ENCODE measurements at places on chromosomes 1 and 21.

- DNase-seq, result no peak
These were observed 16.2 kb downstream of the HSD11B1 start for GRCh38 chr1:209720826-209721225.

DNA sequence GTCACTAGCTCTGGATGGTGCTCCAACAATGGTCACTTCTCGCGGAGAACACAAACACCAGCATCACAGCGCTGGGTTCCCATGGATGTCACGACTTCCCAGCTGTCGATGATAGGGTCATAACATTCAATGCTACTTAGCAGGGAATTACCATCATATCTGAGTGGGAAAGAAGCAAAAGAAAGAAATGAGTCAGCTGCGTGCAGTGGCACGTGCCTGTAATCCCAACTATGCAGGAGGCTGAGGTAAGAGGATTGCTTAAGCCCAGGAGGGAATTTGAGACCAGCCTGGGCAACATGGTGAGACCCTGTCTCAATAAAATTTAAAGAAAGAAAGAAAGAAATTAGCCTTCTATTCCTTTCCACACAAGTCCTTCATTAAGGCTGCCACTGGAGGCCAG, 3.6 kb upstream of the RABIF start:
- DNase-seq, result no peak

- DNase-seq, result no peak
These were observed 1.5 kb downstream of the SPATC1L start for GRCh38 chr21:46182548-46183336.

GRCh38 chr1:196677781-196678509, 26.1 kb downstream of the CFH start:
- no peak for DNase-seq

GRCh38 chr1:207815913-207816291, 64.0 kb downstream of the CD46 start:
- DNase-seq, result no peak

GRCh38 chr1:156489935-156490293, 10.7 kb downstream of the MEF2D start:
- no peak for DNase-seq

DNA sequence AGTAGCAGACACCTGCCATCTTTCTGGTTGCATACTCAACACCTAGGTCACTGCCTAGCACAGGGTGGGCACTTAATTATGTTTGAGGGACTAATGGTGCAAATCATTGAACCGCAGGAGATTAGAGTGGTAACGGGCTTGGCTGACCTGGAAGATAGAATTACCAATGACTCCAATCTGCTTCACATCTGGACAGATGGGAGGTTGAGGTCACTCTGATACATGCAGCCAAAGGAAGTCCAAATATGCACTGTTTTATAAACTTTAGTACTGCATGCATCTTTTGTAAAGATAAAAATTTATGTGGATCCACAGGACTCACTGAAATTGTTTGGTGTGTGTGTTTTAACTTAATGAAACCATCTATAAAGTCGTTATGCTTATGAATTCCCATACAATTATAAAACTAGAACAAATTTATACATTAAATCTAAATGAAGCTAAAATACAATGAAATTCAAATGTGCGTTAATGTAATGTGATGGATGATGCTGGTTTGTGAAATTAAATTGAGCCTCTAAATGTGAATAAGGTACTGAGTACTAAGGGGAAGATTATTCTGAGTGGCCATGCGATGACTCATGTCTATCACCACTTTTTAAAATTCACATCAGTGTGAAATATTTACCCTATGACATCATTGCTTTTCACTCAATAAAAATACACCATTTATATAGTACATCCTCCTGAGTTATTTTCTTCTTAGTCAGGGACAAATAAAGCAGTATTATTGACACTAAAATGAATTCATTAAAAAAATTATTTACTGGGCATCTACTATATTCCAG, 224.7 kb upstream of the FAM78B start:
- no peak for DNase-seq

DNA sequence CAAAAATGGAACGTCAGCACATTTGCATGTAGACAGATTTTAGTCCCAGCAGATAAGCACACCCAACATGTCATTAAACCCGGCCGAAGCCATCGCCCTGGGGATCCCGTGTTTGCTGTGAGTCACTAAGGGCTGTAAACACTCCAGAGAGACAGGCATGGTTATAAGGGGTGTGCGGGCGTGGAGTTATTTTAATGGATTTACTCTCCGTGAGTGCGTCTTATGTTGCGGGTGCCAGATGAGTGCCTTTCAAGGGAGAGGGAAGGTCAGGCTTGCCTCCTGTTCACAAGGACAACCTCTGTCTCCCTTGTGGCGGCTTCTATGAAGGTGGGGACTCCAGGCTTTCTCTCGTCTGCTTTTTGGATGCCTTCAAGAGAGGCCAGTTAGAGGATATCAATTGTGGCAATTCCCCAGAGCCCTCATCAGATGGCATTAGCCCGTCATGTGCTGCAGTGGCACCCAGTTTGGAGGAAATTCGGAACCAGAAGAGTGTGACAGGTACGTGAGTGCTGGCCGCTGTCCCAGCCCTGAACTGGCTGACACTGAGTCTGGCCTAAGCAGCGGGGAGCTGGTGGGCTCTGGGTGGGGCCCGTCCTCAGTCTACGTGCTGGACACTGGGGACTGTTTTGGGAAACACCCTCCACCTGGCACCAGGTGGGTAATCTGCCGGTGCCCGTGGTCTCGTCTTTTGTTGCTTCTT, 223.8 kb upstream of the TMEM51 start:
- DNase-seq, result no peak

GRCh38 chr1:119331915-119332314, 36.7 kb upstream of the HAO2 start:
- no peak for DNase-seq

DNA sequence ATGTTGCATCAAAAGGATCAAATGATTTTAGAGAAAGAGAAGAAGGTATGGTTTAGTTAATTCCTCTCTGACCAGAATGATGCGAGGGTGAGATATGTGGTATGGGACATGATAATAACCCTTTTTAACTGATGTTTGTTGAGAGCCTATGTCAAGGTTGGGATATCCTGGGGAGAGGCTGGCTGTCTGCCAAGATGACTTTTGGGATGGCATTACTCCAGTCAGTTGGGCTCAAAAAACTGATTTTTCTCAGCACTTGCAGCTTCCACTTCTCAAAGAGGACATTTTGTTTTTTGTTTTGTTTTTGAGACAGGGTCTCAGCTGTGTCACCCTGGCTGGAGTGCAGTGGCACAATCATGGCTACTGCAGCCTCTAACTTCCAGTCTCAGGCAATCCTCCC, 17.7 kb upstream of the STX12 start:
- no peak for DNase-seq

GRCh38 chr1:87739704-87740103, 411.0 kb downstream of the LMO4 start:
- DNase-seq, result no peak

DNA sequence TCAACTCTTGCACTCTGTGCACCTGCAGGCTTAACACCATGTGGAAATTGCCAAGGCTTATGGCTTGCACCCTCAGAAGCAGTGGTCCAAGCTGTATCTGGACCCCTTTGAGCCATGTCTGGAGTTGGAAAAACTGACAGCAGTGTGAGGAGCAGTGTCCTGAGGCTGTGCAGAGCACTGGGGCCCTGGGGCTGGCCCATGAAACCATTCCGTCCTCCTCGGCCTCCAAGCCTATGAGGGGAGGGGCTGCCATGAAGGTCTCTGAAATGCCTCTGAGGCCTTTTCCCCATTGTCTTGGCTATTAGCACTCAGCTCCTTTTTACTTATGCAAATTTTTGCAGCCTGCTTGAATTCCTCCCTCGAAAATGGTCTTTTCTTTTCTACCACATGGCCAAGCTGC, 126.7 kb downstream of the DISC1 start:
- no peak for DNase-seq

GRCh38 chr1:18109756-18110597, 2.4 kb downstream of the IGSF21 start:
- DNase-seq, result no peak

DNA sequence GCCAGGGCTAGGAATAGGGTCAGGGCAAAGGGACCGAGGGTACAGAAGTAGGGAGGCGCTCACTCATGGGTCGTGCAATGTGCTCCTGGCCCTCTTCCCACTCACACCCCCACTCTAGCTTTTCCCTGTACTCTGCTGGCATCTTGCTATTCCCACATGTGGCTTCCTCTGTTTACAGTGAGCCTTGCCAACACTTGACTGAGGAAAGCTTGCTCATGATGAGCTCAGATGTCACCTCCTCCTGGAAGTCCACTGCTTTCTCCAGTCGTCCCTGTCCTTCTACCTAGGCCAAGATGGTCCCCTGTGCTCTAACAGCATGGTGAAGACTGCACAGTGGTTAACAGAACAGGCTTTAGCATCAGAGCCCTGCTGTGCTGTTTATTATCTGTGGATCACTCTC, 8.0 kb upstream of the RIMS3 start:
- DNase-seq, result no peak

- no peak for DNase-seq
These were observed 155.9 kb downstream of the COL11A1 start for GRCh38 chr1:102952400-102952799.

DNA sequence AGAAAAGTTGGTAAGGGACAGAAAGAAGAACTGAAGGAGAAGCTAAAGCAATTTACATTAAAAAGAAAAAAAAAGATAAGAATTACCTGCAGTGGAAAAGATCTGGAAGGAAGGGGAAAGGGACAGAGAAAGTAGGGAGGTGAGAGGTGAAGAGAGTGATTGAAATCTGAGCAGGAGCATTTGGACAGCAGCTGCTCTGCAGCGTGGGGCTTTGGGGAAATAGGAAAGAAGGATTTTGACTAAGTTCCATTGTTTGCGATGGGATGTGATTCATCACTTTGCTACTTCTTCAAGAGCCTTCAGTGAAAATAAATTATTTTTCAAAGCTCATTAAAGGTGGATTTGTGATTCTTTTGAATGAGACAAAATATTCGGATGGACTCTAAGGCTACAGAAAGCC, 26.1 kb upstream of the NMNAT2 start:
- DNase-seq, result no peak

GRCh38 chr1:203996126-203996525, 76.8 kb upstream of the SOX13 start:
- no peak for DNase-seq

DNA sequence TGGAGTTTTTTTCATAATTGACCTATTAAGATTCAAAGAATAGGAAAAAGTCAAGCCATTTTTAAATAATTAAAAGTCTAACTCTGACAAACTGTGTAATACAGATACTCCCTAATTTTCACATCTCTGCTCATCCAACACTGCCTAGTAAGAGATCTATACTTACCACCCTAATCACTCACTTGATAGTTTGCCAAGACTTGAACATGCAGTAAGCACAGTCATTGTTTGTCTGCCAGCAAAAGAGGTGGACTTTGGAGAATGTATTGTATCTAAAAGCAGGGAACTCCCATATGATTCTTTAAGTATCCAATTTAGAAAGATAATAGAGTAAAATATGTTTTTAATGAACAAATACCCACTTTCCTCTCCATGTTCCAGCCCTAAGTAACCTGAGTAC, 15.5 kb downstream of the TMEM59 start:
- no peak for DNase-seq

DNA sequence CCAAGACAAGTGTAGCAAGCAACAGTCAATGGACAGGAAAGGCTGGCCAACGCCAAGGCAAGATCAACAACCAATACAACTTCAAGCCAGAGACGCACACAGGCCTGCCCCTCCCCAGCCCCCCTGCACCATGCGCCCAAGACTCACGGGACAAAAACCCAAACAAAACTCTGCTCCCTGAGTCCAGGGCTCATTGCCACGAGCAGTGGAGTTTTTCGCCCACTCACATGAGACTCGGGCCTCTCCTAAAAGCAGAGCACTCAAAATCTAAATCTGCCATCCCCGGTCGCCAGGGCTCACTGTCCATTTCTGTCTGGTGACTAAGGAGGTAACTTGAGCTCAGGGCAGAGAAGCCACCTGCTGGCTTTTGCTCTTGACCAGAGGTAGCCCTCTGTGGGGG, 174.8 kb downstream of the CLIC6 start:
- DNase-seq, result no peak

- no peak for DNase-seq
These were observed 11.6 kb downstream of the NGF start for GRCh38 chr1:115326419-115326818.

DNA sequence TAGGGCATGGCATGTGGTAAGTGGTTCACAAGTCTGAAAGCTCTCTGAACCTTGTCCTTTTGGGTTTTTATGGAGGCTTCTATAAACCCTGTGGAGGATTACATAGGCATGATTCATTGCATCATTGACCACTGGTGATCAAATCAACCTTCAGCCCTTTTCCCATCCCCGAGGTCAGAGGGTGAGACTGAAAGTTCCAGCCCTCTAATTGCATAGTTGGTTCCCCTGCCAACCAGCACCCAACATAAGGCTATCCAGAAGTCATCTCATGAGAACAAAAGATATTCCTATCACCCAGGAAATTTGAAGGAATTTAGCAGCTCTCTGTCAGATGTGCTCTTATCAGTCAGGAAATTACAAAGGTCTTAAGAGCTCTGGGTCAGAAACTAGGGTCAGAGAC, 89.5 kb upstream of the ARTN start:
- no peak for DNase-seq

DNA sequence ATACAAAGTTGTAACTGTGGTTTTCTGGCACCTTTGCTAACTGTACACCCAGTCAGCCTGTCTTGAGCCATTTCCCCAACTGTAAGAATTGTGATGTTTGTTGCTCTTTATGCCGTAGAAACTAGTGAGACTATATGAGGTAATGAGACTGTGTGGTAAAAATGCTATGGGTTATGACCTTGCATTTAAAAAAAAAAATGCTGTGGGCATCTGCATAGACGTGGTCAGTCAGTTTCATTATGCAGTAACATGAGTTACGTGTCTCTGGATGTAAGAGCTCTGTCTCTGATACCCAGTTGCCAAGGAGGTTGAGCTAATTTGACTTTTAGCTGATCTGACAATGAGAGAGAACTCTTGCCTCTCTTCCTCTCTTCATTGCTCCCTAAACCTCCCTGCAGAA, 80.6 kb upstream of the LAMC2 start:
- no peak for DNase-seq

- no peak for DNase-seq
These were observed 14.9 kb downstream of the MAP3K7CL start for GRCh38 chr21:29145354-29145782.

- no peak for DNase-seq
These were observed 35.2 kb downstream of the GORAB start for GRCh38 chr1:170567214-170567613.

- DNase-seq, result no peak
These were observed 29.6 kb downstream of the NVL start for GRCh38 chr1:224300346-224300745.

DNA sequence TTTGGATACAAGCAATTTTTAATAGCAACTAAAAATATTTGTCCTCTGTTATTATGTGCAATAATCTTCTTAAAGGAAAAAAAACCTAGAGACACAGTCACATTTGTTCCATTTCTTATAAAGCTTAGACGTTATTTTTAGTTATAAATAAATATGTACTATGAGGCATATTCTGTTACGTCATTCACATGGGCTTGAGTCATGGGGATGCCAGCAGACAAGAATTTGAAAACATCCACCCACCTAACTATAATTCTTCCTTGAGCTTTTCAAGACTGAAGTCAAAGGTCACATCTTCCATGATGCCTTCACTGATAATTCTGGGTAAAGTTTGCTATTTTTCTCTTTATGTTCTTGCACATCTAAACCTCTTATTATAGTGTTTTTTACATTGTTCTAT, 268.8 kb downstream of the KCTD3 start:
- DNase-seq, result no peak

GRCh38 chr1:236663934-236664333, 22.4 kb upstream of the ACTN2 start:
- no peak for DNase-seq
